ENCODE measurements at places on chromosomes 16 and 17.

DNA sequence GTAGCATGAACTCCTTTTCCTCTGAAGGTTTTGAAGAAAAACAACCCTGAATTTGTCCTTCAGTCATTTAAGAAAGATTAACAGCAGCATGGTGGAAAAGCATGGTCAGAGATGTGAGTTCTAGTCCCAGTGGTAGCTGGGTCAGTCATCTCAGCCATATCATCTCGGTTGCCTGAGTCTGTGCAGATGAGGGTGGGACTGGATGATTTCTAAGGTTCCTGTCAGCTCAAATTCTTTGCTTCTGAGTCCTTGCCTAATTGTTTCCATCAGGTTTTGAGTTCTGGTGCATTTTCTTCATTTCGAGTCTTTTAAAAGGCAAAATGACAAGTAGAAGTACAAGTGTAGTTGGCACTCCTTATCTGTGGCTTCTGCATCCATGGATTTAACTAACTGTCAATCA, 63.9 kb downstream of the TNRC6C start:
- DNase-seq, result no peak

GRCh38 chr16:87064731-87065445, 252.3 kb downstream of the C16orf95 start:
- DNase-seq, result no peak

DNA sequence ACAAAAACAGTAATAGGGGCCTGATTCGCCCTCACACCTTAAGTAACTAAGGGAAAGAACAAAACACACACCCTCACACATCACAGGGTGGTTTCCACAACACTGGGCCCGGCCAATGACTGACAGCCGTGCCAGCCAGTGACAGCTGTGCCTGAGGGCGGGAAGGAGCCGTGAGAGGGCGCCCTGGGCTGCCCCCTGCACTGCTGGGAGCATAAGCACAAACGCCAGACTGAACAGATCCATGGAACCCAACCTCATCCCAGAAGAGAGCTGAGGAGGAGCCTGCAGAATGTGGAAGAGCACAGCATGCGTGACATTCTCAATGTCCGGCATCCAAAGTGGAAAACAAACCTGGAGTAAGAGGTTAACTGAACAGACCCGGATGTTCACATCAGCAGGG, 16.0 kb downstream of the CSNK1D start:
- DNase-seq, result peak; percentile 73

DNA sequence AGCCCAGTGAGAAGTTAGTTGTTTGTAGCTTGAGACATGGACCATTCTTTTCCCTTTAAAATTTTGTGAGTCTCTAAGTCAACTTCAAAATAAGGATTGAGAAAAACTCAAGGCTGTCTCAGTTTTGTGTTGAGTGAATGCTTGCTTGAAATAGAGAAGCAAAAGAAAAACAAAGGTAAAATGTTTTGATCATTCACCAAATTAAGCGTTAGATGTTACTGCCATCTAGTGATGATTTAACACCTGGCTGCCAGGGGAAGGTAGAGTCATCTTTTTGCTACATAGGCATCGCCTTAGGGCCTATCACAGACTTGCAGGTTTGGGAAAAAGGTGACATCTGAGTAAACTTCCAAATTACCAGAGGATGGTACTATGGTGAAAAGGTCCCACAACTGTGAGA, 74.4 kb downstream of the PCTP start:
- DNase-seq, result no peak

DNA sequence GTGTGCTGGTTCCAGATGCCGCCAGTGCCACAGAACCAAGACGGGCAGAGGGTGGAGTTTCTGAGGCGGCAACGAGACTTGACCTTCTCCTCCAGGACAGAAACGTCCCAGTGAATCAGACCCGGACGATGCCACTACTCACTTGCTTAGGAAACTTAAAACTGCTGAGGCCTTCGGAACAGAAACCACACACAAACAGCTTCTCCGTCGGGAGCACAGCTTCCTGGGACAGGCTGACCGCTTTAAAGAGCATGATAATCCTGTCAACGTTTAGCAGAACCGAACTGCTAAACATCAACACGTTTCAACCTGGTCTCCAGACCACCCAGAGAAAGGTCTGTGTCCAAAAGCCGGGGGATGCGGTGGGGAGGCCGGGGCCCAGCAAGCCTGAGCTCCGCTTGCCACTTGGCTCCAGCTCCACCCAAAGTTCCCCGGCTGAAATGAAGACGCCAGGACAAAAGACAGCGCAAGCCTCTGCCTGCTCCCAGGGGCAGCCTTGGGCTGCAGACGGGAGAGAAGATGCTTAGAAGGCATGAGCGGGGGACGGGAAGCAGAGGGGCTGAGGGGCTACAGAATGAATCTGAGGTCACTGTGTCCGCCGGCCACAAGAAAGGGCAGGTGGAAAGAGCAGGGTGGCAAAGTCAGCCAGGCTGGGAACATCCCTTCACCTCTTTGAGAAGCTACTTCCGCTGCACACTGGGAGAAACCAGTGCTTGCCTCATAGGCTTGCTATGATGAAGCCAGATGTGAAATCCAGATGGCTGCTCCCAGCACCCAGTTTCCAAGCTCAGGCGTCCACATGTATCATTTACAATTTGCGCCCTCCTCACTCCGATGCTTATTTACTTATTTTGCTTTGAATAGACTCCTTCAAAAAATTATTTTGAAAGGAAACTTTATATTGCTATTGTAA, 69.0 kb downstream of the MRM3 start:
- peak; percentile 46 for DNase-seq

DNA sequence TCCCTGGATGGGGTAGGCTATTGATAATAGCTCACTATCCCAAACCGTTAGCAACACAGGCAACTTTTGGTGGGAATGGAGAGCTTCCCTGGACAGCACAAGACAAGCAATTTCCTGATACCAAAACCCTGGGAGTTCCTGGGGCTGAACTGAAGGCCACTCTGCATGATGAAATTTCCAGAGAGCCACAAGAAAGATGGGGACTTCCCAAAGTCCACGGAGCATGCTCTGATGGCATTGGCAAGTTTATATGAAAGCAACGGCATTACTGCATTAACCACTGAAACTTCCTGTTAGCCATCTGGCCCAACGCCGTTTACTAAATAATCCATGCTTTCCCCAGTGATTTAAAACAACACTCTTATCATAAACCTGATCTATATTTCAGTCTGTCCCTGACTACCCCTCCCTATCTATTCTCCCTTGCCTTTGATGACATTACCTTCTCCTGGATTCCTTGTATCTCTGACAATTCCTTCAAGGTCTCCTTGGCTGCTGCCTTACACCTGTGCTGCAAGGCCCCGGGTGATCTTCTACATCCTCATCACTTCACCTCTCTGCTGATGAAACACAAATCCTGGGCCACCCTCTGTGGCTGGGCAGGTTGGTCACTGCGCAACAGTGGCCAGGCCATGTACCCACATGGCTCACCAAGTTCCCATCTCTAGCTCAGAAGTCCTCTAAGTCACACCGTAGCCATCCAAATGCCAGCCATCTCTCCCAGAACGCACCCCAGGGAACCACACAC, 108.5 kb upstream of the RCVRN start:
- DNase-seq, result no peak

DNA sequence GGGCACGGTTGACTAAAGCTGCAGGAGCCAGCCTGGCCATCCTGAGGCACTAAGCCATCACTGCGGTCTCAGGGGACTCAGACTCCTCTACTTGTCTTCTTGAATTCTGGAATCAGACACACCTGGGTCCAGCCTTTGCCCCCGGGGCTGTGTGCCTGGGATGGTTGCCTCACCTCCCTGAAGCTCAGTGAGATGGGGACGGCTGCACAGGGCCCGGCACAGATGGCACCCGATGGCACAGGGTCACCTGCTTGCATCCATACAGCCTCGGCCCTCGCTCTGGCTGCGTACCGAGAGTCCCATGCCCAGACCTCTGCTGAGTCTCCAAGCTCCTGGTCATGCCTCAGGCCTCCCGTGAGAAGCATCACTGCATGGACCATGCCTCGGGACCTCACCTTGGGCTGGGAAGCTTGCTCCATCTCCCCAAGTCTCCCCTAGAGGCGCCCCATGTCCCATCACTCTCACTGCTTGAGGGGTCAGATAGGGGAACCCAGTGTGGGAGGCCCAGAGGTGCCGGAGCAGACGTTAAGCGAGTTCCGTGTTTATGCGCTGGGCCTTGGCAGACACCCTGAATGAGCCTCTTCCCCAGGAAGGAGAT, 316.3 kb downstream of the SEC14L1 start:
- DNase-seq, result no peak

DNA sequence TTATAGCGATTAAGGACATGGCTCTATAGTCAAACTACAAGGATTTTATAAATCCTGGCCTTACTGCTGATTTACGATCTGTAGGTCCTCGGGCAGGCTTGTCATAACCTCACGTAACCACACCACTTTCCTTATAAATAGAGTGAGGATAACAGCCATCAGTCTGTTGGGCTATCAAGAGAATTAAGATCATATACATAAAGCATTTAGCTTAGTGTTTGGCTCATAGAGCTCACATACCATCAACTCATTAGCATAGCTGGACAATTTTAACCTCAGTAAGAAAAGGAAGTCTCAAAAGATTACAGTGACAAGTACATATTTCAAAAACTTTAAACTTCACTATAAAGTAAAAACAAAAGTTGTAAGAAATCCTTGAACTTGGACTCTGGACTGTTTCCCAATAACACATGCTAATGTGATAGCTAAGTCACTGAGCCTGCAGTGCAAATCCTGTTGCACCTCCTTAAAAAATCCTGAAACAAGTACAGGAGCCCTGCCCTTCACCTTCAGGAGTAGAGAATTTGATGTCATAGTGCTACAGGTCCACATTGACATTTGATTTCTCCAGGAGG, 20.8 kb upstream of the CLEC3A start:
- no peak for DNase-seq
